NCI-H1092 (cell line): ENCODE measurements at places on chromosomes 2 and 18.

DNA sequence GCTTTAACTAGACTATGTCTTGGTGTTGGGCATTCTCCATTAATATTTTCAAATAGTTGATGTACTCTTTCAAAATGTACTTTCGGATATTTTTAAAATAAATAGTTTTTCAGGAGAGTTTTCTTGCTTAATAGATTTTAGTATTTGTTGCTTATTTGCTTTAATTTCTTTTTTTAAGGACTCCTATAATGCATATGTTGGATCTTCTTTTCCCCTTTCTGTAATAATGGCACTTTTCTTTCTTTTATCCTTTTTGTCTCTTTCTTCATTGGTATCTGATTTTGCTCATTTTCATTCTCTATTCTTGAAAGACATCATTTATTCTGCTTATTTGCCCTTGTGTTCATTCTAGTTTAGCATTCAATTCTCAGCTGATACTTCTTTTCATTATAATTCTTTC, 791.6 kb downstream of the GALR1 start:
- DNase-seq, result no peak

- no peak for DNase-seq
Measured at GRCh38 chr2:205681401-205682238, 681 bp upstream of the NRP2 start.

DNA sequence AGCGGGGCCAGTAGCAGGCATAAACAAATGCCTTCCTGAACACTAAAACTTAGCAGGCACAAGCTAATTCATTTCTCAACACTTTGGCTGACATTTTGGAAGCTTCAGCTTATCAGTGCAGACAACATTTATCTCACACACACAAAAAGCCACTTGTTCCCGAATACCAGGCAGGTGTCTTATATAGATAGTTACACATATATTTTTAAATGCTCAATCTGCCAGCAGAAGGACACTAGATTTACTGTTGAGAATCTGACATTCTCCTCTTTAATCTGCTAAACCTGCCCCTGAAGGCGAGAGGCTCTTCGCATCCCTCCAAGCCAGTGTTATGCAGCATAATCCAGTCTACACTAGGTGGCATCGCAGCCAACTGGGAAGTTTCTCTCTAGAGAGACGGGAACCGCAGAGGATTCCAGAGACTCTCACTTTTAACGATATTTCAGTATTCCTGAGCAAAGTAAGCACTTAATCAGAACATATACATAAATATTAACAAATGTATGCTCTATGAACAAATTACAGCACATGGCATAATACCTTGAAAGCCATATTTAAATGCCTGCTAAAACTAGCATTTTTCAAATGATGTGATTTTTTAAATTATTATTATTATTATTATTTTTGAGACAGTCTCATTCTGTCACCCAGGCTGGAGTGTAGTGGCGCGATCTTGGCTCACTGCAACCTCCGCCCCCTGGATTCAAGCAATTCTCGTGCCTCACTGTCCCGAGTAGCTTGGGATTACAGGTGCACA, 90.2 kb upstream of the SCG2 start:
- DNase-seq, result peak; percentile 27

- no peak for DNase-seq
Measured at GRCh38 chr2:107989445-107989844, 3.1 kb downstream of the SLC5A7 start.

DNA sequence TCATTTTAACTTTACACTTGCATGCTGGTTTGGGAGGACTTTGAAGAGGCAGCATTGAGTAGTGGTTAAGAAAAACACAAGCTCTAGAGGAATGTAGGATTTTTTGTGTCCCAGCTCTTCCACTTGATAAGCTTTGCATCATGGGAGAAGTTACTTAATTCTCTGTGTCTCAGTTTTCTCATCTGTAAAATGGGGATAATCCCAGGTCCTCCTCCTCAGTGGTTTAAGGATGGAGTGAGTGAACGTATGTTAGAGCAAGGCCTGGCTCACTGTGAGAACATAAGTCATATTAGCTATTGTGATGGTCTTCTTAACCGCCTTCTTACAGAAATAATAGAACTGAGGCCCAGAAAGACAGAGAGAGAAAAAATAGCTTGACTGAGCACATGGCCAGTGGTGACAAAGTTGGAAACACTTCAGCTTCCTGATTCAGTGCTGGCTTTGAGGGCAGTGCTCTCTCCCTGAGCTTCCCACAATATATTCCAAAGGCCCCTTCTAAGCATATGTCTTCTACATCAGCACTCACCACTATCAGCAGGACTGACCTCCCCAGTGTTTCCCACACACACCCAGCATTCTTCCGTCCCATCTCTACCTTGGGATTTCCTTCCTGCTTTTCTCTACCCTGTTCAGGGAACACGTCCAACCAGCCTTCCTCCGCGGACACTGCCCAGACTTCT, 214.9 kb upstream of the TNP1 start:
- no peak for DNase-seq

DNA sequence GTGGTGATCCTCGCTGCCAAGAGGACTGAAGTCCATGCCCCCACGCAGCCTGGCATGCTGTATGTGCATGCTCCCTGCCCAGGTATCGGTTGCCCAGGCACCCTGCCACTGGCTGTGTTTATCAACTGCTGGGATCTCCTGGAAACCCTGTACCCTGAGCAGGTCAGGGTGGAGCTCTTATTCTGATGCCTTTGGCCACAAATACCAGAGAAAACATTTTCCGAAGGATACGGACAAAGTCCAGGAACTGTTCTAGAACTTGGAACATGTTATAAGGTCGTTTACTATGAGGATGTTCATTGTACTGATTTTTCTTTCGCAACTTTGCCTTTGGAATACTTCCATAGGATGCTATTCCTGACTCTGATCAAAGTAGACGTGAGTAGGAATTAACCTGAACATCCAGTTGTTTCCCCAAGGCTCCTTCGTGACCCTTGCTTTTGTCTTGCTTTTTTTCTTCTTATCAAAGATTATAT, 55.2 kb downstream of the TMEM17 start:
- no peak for DNase-seq

GRCh38 chr2:105187531-105187930, 54.0 kb upstream of the GPR45 start:
- no peak for DNase-seq

GRCh38 chr2:240999873-241000541, 1.6 kb downstream of the SNED1 start:
- no peak for DNase-seq

DNA sequence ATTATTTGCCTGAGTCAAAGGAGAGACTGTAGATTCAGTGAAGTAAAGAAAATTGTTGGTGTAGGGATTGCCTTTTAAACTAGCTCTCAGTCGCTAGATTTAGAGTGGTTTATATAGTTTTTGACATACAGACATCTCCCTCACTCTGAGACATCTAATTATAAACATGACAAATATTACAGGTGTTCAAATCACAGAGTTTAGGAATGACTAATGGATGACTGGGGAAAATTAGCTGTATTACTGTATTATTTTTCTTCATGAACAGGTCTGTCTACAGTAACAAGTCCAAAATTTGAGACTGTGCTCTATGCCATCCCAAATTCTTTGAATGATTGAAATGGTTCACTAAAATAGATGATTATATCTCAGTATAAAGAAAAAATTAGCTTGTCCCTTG, 40.0 kb downstream of the MAP2 start:
- DNase-seq, result no peak

GRCh38 chr2:159283529-159283928, 3.0 kb downstream of the WDSUB1 start:
- no peak for DNase-seq

DNA sequence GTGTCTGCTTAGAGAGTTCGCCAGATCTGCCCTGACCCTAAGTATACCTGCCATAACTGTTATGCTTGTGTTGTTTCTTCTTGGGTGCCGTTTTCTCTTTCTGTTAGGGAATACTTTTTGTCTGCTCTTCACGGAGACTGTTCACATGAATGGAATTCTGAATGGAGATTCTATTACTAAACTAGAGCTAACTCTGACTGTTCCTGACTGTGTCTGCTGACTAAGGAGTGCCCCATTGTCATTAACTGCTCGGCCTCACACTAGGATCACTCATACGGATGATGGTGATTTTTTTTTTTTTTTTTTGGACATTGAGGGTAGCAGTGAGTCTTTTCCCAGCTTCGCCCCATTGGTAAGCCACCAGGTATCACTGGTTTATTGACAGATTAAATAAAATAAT, 104.8 kb upstream of the SLC8A1 start:
- no peak for DNase-seq

DNA sequence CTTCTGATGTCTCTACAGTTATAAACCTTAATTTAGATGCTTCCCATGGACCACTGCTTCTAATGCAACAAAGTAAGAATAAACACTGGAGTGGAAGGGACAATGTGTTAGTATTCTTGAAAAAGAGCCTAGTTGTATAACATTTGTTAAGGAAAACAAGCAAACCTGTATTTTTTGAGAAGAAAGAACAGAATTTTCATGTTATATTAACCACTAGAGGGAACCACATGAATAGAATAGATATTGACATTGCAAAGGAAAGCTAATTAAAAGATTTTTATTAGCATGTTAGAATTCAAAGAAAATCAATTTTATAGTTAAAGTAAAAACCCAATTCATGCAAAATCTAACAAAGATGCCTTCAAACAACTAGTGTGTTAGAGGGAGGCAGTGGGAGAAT, 151.2 kb upstream of the BARD1 start:
- DNase-seq, result no peak

- DNase-seq, result no peak
Measured at GRCh38 chr2:85840091-85840490, 48.7 kb downstream of the ST3GAL5 start.

- no peak for DNase-seq
Measured at GRCh38 chr2:4427083-4427482, 723.7 kb downstream of the DCDC2C start.

- no peak for DNase-seq
Measured at GRCh38 chr2:11121099-11121822, 34.0 kb upstream of the SLC66A3 start.

DNA sequence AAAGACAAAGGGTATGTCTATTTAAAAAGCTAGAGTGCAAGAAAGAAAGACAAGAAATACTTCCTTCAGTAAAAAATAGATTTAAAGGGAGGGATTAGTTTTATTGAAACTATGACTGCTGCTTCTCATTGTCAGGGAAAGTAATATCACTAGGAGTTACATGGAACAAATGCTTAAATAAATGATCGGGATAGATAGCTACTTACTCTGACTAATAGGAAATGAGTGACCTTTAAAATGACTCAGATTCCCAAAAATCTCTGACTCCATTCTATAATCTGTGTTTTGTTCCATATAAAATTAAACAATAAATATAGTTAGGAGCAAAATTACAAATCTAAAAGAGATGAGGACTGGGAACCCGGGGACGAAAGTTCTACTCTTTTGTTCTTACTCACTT, 669.3 kb downstream of the NR4A2 start:
- no peak for DNase-seq

DNA sequence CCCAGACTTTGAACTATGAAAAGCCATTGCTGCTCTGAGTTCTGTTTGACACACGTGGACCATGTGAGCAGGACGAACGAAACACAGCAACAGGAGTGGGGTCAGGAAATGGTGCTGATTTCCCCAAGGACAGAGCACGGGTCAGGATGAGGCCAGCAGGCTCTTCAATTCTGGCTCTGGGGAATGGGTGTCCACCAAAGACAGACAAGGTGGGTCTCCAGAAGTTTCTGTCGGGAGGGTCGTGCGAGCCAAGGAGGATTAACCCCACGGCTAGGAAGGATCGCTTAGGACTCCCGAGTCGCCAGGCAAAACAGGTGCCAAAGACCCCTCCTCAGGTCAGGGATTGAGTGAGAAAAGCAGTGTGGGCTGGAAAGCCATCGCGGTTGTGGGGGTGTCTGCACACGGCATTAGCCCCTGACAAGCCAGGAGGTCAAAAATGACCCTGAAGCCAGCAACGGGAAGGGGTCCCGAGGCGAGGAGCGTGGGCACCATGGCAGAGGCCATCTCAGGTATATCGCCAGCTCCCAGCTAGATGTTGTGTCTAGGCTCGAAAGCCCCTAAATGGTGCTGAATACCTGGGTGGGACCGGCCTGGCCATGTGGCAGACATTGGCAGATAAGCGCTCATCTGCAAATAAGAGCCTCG, 213.9 kb upstream of the SALL3 start:
- DNase-seq, result no peak

GRCh38 chr2:206521612-206522011, 78.3 kb downstream of the ADAM23 start:
- no peak for DNase-seq

DNA sequence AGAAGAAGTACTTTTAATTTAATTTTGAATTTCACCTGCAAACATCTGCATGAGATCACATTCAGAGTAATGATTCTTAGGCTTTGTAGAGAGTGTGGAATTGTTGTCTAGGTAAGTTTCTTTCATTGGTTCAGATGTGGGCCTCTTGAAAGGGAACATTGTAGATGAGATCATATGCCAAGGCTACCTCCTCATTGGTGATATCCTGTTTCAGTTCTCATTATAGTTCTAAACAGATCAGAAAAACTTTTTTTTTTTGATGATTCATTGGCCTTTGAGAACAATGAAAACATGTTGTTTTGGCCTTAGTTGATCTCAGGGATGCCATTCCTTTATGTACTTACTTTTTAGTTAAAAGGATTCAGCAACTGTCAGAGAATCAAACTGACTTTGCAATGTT, 44.5 kb downstream of the EML6 start:
- no peak for DNase-seq

DNA sequence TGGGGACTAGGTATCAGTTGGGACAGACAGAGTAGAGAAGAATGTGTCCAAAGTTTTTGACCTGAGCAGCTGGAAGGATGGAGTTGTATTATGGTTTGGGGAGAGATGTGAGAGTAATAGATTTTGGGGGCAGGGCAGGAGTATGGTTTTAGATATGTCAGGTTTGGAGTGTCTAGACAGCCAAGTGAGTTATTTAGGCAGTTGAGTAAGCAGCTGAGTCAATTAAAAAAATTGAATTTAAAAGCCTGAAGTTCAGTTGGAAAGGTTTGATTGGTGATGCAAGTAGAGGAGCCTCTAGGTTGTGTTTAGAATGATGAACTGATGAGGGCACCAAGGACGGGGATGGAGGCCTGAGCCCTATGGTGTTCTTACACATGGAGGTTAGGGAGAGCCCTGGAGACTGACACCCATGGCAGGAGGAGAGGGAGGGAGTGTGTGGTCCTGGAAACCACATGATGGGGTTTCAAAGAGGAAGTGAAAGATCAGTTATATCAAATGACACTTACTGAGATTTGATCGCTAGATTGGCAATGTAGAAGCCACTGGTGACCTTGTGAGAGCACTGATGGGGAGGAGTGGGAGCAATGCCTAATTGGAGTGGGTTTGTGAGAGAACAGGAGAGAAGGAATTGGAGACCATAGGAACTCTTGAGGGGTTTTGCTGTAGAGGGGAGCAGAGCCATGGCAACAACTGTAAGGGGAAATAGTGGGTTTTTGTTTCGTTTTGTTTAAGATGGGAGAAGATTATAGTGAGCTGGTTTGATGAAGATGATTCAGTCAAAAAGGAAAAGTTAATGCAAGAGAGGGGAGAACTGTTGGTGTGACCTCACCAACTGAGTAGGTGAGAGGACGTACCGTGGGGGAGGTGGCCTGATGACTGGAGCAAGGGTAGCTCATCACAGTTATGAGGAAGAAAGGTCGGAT, 10.3 kb downstream of the ITGA6 start:
- no peak for DNase-seq

- peak; percentile 2 for DNase-seq
Measured at GRCh38 chr18:8771930-8772329, 66.6 kb downstream of the MTCL1 start.

GRCh38 chr2:9712263-9712662, 81.5 kb upstream of the YWHAQ start:
- DNase-seq, result no peak
